NCI-H774 (cell line): ENCODE measurements at places on chromosomes 13 and 19.

DNA sequence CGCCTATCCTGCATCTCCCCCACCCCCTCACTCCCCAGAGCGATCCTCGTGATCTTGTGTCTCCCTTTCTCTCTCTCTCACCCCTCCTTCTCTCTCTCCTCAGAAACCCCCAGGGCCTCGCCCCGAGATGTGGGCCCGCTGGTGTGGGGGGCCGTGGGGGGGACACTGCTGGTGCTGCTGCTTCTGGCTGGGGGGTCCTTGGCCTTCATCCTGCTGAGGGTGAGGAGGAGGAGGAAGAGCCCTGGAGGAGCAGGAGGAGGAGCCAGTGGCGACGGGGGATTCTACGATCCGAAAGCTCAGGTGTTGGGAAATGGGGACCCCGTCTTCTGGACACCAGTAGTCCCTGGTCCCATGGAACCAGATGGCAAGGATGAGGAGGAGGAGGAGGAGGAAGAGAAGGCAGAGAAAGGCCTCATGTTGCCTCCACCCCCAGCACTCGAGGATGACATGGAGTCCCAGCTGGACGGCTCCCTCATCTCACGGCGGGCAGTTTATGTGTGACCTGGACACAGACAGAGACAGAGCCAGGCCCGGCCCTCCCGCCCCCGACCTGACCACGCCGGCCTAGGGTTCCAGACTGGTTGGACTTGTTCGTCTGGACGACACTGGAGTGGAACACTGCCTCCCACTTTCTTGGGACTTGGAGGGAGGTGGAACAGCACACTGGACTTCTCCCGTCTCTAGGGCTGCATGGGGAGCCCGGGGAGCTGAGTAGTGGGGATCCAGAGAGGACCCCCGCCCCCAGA is 12.8 kb upstream of the TOMM40 start:
- DNase-seq, result no peak

DNA sequence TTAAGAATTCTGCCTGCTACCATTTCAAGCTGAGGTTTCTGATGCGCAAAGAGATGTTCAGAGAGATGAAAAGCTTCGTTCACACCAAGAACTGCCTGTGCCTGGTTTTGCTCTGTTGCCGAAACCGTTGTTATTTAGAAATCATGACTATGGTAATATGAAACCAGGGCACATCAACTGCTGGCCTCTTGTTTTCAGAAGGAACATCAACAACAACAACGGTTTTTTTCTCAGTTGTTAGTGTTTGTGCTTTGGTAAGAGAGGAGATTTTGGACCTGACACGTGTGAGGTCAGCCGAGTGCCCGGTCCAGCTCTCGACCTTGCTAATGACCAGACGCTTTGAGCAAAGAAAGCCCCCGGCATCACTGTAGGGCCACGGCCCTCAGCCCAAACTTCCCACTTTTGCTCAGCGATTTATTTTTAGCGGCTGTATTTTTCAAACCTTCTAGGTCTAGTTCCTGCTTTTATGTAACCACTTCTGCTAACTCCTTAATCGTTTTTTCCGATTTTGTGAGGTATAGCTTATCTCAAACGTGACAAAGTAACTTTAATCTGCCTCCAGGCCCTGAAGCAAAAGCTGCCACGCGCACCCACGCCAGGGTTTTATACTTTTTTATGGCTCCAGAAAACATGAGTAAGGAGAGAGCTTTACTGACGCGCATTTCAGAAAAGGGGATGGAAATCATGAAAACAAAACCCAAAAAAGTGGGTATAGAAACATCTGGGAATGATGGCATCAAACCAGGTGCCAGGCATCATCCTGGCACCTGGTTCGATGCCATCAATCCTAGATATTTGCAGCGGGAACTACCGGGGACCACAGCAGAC is 42.0 kb downstream of the KLF2 start:
- no peak for DNase-seq

- no peak for DNase-seq
Measured at GRCh38 chr19:54294539-54294938, 13.6 kb upstream of the LILRB2 start.

DNA sequence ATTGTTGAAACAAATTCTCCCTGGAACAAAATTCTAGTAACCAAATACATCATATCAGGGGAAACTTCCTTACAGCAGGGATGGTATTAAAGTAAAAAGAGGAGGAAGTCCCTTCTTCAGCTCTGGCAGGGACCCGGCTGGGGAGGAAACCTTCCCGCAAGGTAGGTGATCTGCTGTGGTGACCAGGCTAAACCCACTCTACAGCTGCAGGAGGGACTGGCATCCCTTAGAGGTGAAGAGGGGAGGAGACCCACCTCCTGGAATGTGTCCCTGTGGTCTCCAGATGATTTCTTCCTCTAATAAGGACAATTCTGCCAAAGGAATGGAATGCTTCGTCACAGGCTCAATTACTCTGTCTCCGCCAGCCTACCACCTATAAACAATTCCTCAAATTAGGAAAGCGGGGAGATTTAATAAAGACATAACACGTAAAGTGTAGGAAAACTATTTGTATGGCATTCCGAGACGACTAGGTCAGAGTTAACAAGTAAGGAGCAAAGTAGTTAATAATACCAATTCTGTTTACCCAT is 637 bp upstream of the PDS5B start:
- no peak for DNase-seq

- DNase-seq, result peak; percentile 2
Measured at GRCh38 chr19:16736709-16737108, 17.1 kb downstream of the NWD1 start.

- DNase-seq, result no peak
Measured at GRCh38 chr19:5394551-5395505, 54.2 kb upstream of the PTPRS start.

DNA sequence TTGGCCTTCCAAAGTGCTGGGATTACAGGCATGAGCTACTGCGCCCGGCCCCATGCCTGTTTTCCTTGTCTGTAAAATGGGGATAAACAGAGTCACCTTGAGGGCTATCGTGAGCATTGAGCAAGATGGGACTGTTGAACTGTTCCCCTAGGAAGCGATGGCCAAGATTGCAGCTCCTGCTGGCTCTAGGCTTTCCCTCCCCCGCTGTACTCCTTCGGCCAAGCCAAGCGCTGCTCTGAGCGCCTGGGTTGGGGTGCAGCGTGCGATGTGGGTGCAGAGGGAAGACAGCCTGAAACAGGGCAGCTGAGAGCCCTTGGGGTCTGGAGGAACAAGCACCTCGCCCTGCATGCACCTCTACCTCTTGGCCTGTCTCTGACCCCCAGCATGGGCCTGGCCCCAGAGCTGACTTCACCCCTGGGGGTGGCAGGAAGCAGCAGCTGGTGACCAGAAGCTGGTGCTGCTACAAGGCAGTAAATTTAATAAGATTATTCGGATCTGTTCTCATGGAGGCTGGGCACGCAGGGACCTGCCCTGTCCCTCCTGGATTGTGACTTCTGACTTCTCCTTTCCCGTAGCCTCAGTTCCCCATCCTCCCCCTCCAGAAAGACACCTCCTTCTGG is 5.3 kb downstream of the GNG8 start:
- no peak for DNase-seq

- DNase-seq, result peak; percentile 45
Measured at GRCh38 chr19:48724796-48725753, 5.5 kb upstream of the MAMSTR start.

DNA sequence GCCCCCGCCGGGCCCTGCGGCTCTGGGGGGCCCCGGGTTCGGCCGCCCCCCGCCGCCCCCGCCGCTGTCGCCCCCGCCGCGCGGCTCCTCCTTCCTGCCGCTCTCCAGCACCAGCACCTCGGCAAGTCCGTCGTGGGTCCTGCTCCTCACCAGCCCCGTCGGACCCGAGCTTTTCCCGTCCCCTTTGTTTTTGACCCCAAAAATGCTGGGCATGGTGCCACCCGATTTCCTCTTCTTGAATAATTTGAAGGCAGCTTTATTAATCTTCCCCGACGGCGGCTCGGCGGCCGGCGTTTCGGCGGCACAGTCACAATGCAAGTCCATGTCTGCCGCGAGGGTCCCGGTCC is 945 bp downstream of the AMER2 start:
- no peak for DNase-seq

DNA sequence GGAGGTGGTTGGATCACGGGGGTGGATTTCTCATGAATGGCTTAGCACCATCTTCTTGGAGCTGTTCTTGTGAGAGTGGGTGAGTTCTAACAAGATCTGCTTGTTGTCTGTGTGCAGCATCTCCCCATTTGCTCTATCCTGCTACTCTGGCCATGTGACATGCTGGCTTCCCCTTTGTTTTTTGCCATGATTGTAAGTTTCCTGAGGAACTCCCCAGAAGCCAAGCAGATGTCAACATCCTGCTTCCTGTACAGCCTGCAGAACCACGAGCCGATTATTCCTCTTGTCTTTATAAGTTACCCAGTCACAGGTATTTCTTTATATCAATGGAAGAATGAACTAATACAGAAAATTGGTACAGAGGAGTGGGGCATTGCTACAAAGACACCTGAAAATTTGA is 2.3 kb upstream of the SIGLEC12 start:
- DNase-seq, result no peak
